ENCODE measurements at places on chromosomes 1 and 21.

GRCh38 chr1:51100264-51100880, 1.7 kb upstream of the C1orf185 start:
- no peak for DNase-seq

- no peak for DNase-seq
Measured at GRCh38 chr1:85580872-85581801, 576 bp downstream of the CCN1 start.

DNA sequence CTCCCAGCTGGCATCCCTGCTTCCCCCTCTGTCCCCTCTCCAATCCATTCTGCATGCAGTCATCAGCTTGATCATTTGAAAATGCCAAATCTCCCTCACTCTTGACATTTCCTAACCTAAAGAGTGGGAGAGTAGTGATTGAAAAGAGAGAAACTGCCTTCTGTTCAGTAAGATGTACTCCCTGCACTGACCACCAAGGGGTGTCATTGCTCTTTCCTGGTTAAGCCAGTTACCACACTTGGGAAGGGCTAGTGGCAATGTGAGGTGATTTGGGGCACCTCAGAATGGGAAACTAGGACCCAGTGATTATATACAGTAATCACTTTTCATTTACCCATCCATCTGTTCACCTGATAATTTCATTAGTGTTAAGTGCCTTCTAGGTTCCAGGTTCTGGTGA, 6.9 kb upstream of the TMEM269 start:
- DNase-seq: no peak

- no peak for DNase-seq
Measured at GRCh38 chr21:28770867-28771661, 221.6 kb downstream of the LTN1 start.

DNA sequence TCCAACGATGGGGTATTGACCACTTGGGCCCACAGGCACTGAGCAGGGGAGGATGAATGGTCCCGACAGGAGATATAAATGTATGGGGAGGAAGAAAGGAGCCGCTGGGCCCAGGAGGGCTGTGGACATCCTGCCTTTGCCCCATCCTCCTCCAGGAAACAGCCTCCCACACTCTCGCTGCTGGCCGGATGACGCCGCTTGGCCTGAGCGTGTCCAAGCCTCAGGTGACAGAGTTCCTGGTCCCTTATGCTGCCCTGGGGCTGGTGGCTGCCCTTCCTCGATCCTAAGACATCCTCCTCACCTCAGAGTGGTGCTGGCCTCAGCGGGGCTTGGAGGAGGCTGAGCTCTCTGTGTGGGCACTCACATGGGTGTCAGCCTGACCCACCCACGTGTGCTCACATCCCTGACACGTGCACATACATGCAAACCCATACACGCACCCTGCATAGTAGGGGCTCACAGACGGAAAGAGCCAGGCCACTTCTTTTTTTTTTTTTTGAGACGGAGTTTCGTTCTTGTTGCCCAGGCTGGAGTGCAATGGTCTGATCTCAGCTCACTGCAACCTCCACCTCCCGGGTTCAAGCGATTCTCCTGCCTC, 5.9 kb upstream of the SERINC2 start:
- DNase-seq: no peak

- no peak for DNase-seq
Measured at GRCh38 chr1:234950598-234950997, 178.0 kb downstream of the TOMM20 start.

DNA sequence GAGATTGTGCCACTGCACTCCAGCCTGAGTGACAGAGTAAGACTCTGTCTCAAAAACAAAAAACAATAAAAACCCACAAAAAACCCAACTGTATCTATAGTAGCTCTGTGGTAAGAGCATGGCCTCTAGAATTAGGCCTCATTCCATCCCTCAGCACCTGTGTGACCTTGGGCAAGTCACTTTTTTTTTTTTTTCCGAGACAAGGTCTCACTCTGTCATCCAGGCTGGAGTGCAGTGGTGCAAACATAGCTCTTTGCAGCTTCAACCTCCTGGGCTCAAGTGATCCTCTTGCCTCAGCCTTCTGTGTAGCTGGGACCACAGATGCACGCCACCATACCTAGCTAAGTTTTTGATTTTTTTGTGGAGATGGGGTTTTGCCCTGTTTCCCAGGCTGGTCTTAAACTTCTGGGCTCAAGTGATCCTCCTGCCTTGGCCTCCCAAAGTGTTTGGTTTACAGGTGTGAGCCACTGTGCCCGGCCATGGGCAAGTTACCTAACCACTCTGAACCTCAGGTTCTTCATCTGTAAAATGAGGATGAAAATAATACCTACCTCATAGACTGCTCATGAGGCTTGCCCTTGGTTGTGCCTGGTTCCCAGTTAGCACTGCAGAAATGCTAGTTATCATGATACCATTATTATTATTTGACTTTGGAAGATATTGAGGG, 15.3 kb upstream of the MYOM3 start:
- DNase-seq: no peak

DNA sequence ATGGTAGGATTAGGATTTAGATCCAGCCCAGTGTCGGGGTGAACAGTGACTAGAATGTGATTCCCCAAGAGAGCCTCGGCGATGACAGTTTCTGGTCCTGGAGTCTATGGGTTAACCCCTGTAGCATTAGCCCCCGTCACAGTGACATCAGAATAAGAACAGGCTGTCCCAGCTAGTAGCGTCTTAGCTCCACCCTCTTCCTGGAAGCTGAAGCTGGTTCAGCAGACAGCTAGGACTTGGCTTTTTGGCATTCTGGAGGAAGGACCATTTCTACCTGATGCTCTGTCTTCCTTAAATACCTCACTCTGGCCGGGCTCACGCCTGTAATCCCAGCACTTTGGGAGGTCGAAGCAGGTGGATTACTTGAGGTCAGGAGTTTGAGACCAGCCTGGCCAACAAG, 5.0 kb downstream of the NDUFS2 start:
- no peak for DNase-seq

DNA sequence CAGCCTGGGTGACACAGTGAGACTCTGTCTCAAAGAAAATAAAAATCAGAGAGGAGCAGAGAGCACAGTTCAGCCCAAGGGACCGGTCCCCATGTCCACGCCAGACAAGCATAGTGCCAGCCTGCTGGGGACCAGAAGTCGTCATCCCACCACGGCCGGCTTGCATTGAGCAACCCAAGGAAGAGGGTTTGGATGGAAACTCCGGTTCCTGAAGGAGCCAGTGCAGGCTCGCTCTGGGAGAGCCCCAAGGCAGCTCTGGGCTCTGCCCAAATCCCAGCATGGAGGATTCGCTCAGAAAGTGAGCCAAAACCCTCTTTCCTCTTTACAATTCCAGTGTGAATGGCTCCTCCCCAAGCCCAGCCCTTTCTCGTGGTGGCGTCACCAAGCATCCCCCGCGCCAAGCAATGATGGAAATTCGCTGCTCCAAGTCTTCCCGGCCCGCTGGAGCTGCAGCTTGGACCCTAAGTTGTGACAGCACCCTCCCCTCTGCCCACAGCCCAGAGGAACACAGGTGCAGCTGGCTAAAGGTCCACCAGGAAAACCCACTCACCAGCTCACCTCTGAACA, 64.1 kb upstream of the SLC25A33 start:
- no peak for DNase-seq

Measured in activated CD4-positive, alpha-beta T cell treated with anti-CD3 and anti-CD28 coated beads, Interleukin-2, amount 50 U/mL, for 4 hours (primary cell).